ENCODE measurements at places on chromosomes 4 and X. TPM values are rescaled to one million over a fixed set of nuclear protein-coding genes. Genes with fewer than 3 reads are reported as not detected.

Gene EDNRA
- 6.0 TPM for total RNA-seq

Gene RAB40A
- total RNA-seq: 0.09 TPM

DNA sequence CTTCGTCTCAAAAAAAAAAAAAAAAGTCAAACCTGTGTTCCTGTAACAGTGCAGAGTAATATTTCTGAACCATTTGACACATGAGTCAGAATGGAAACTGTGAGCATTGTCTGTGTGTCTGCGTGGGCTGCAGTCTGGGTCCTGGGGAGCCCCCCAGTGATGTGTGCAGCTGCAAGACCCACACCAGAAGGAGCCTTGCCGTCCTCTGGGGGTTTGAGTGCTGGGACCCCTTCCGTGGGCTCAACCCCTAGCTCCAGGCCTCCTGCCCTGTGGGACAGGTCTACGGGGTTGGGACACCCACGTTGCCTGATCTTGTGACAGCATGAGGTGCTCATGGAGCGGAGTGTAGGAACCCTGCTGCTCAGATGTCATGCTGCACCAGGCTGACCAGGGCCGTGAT, 43.7 kb downstream of the DDX3X start:
- peaks cover 3% of the 10 kb centered on the region for H3K4me1 ChIP-seq
- DNase-seq: no peak
- H3K27ac ChIP-seq: no peak overlapping the region
- H3K36me3 ChIP-seq: no peaks in the 10 kb centered on the region

DNA sequence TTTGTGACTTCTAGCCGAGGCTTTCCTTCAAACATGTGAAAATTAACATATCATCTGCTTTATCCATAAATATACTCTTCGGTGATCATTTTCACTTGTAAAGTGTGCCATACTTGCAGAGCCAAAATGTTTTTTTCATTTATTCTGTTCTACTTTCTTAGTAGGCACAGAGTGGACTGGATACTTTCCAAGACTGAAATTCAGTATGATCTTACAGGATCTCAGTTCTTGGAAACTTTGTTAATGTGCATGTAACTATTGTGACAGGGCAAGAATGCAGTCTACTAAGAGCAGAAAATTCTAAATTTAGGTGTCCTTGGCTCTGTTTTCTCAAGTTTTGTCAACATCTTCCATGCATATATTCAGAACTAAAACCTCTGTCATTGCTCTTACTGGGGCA, 284.9 kb downstream of the TEX13A start:
- H3K27me3 ChIP-seq: no peaks in the 10 kb centered on the region
- H3K4me3 ChIP-seq: no peak overlapping the region
- no peaks in the 10 kb centered on the region for H3K36me3 ChIP-seq
- no peak overlapping the region for H3K27ac ChIP-seq

DNA sequence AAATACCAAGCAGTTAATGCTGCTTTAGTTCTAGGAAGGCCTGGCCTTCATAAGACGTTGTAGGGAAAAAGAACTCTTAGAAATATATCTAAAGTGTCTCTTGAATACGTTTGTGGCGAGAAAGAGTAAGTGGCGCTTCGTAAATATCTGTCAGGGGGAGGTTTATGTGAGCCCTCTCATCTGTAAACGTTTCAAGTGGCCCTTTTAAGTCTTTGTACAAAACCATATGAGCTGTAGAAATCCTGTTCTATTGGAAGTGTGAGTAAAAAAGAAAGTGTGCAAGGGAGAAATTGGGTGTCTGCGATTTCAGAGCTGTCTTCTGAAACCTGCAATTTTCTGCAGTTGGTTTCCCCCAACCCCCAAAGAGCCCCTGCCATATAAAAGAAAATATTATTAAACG, 8.6 kb upstream of the INTU start:
- no peaks in the 10 kb centered on the region for H3K36me3 ChIP-seq
- no peak for DNase-seq
- peaks cover 9% of the 10 kb centered on the region for H3K4me1 ChIP-seq
- no peak overlapping the region for H3K27ac ChIP-seq

- no peaks in the 10 kb centered on the region for H3K27me3 ChIP-seq
- H3K4me1 ChIP-seq: no peaks in the 10 kb centered on the region
- no peak overlapping the region for H3K4me3 ChIP-seq
- no peaks in the 10 kb centered on the region for H3K36me3 ChIP-seq
- DNase-seq: no peak
Measured at GRCh38 chrX:32397562-32398216, 813.7 kb downstream of the DMD start.

DNA sequence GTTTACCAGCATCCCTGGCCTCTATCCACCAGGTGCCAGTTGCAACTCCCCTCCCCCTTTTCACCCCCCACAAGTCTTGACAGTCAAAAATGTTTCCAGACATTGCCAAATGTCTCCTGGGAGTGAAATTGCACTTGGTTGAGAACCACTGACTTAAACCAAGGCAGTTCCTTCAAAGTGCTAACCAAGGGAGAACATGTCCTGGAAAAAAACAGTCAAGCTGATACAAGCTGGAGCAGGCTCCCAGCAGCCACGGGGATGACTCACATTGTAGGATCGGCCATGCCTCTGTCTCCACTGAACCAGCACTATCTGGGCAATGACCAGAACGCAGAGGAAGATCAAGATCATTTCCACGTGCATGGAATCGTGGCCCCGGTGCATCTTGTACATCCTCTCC, 11.4 kb downstream of the RNF175 start:
- H3K27me3 ChIP-seq: no peaks in the 10 kb centered on the region
- DNase-seq: no peak
- H3K4me3 ChIP-seq: no peak overlapping the region
- no peaks in the 10 kb centered on the region for H3K36me3 ChIP-seq
- H3K27ac ChIP-seq: no peak overlapping the region

GRCh38 chrX:154468217-154468616, 10.1 kb downstream of the PLXNA3 start:
- H3K4me1 ChIP-seq: no peaks in the 10 kb centered on the region
- H3K27me3 ChIP-seq: no peaks in the 10 kb centered on the region
- no peak overlapping the region for H3K27ac ChIP-seq
- H3K36me3 ChIP-seq: no peaks in the 10 kb centered on the region
- H3K4me3 ChIP-seq: no peak overlapping the region
- no peak for DNase-seq
